ENCODE measurements at places on chromosomes 11 and 22.

DNA sequence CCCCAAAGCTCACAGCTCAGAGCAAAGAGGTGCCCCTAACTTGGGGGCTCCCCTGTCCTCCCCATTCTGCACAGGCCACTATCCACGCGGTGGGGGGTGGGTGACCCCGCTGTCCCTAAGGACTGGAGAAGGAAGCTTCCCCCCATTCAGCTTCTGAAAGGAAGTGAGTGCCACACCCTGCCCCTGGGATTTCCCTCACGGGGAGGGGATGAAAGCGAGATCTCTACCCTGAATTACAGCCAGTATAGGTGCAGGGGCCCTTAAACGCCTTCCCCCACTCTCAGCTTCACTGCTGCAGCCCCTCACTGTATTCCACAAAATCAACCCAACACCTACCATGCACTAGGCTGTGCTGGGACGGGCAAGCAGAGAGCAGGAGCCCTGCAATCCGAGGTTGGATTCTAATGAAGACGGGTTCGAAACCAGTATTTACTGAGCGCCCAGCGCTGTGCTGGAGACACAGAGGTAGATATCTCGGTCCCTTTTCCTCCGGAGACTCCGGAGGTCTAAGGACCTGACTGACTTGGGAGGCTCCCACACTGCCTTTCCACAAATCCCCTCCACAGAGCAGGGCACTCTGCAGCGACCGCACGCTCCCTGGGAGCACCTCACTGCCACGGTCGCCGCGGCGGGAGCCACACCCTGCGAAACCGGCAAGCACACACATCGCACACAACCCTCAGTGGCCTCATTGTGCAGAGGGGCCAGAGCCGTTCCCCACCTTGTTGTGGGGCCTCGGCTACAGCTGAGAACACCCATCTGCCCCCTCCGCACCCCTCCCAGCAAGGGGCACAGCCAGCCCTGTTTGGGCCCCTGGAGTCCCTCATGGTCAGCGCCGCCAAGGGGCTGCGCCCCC, 1.8 kb downstream of the AHNAK start:
- H3K4me1 ChIP-seq: peaks cover 84% of the 10 kb centered on the region
- peak overlapping the region; percentile 73 for H3K4me3 ChIP-seq
- H3K27ac ChIP-seq: peak overlapping the region; percentile 96
- peaks cover 52% of the 10 kb centered on the region for H3K27me3 ChIP-seq
- no peaks in the 10 kb centered on the region for H3K36me3 ChIP-seq
- no peak for DNase-seq

DNA sequence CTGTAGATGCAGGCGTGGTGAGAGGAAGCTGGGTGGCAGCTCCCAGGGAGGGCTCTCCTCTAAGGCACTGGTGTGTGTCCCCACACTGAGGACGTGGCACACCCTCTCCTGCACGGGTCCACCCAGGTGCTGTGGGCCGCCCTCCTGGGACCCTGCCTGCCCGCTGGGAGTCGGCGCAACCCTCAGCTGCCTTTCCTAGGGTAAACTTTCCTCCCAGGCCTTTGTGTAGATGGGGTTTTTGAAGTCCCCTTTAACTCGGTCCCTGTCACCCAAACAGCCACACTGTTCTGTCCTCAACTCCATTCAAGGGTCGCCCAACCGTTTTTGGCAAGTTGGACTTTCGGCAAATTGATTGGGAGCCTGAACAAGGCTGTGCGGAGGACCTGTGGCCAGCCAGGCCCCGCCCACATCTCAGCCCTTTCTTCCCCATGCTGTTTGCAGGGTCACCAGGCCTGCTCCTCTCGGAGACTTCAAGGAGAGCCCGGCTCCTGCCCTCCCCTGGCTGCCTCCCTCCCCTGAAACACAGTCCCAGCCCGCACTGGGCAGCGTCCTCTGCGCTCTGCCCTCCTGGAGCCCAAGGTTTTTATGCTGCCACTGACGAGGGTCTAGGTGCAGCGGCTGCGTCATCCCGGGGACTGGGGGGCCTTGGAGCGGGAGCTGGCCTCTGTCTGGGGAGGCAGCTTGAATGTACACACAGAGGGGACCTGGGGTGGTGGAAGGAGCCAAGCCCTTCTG, 1126.2 kb downstream of the BRD1 start:
- no peak overlapping the region for H3K4me3 ChIP-seq
- peak overlapping the region; percentile 81 for H3K27ac ChIP-seq
- H3K36me3 ChIP-seq: peaks cover 12% of the 10 kb centered on the region
- DNase-seq: no peak

DNA sequence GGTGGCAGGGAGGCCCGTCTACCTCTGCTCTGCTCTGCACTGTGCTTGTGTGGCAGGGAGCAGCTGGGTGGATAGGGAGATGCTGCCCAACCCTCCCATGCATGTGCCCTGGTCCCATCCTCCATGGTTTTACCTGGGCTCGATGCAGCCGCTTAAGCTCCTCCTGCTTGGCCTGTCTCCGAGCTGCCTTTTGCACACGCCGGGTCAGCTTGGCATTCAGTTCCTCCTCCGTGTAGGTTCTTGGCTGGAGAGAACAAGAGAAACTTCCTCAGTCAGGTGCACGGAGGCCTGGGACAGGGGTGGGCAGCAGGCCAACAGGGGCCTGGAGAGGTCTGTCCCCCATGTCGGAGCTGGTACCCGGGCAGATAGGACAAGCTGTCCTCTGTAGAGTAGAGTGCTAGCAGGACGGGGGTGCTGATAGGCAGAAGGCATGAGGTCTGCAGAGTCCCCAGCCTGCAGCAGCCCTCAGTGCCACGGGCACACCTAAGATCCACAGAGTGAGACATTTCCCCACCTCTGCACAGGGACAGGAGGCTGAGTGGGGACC, 36.4 kb upstream of the BID start:
- H3K4me3 ChIP-seq: no peak overlapping the region
- H3K36me3 ChIP-seq: peaks cover 88% of the 10 kb centered on the region
- no peaks in the 10 kb centered on the region for H3K27me3 ChIP-seq
- DNase-seq: no peak

GRCh38 chr11:119886667-119887230, 157.7 kb upstream of the NECTIN1 start:
- no peak overlapping the region for H3K27ac ChIP-seq
- no peaks in the 10 kb centered on the region for H3K36me3 ChIP-seq
- H3K4me1 ChIP-seq: peaks cover 19% of the 10 kb centered on the region
- no peak for DNase-seq

DNA sequence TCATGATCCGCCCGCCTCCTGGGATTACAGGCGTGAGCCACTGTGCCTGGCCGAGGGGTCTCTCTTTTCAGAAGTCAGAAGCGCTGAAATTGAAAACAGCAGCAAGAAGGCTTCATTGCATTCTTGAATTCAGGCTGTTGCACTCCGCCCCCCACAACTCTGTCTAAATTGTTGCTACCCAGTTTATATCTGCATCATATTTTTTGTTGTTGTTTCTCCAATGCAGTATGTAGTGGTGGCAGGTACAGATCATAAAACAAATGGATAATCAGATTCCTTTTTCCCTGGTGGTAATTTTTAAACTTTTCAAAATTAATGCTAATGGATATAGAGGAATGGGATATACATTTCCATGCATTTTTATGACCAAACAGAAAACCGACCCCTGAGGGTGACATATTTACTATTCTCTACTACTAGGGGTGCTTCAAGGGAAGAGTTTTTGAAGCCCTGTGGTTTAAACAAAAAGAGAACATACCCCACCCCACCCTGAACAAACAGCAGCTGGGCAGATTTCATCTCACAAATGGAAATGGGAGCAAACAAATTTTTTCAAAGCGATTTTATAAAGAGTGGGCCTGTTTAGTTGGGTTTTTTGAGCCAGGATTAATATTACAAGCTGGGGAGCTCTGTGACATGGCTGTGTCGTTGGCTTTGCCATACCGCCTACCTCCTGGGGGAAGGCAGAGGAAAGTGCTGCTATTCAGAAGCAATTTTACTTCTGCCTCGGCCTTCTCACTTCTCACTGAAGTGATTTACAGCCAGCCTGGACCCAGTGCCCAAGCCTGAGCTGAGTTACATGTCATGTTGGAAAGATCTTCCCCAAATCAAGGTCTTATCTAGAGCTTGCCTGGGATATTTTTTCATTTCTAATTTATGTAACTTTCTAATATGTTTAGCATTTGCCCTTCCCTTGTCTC, 16.0 kb upstream of the TMA7B start:
- H3K4me1 ChIP-seq: peaks cover 6% of the 10 kb centered on the region
- H3K36me3 ChIP-seq: no peaks in the 10 kb centered on the region
- no peak overlapping the region for H3K4me3 ChIP-seq
- H3K27me3 ChIP-seq: no peaks in the 10 kb centered on the region
- H3K27ac ChIP-seq: no peak overlapping the region

GRCh38 chr11:74460481-74461154, 6.7 kb downstream of the KCNE3 start:
- DNase-seq: no peak
- H3K36me3 ChIP-seq: no peaks in the 10 kb centered on the region
- H3K4me1 ChIP-seq: no peaks in the 10 kb centered on the region
- no peak overlapping the region for H3K27ac ChIP-seq
- H3K4me3 ChIP-seq: no peak overlapping the region

DNA sequence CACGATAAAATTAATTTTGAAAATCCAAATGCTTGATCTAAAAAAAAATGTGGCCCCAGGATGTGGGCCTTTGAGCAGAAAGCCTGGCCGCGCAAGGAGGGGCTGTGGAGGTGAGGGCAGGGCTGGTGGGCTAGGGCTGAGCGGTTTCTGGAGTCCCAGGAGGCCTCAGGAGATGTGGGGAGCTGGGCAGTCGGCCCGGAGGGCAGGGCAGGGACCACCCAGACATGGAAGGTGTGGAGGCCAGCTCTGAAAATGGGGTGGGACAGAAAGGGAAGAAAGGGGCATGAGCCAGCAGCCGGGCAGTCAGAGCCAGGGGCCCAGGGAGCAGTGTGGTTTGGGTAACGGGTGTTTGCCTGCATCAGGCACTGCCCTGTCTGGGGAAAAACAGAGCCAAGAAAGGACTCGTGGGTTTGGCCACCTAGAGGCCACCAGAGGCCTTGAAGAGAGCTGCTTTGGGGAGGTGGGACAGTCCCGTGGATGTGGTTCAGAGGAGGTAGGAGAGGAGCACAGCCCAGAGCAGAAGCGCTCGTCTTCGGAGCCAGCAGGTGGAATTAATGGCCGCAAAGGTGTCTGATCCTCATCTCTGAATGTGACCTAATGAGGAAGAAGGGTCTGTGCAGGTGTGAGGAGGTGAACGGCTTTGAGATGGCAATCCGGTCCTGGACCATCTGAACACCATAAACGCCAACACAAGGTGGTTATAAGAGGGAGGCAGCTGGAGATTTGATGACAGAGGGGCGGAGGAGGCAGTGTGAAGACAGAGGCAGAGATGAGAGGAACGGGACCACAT, 50.2 kb downstream of the IGF2 start:
- DNase-seq: no peak
- H3K4me1 ChIP-seq: peaks cover 9% of the 10 kb centered on the region

GRCh38 chr11:47179655-47179991, 2.9 kb upstream of the ARFGAP2 start:
- H3K36me3 ChIP-seq: peaks cover 47% of the 10 kb centered on the region
- peaks cover 41% of the 10 kb centered on the region for H3K4me1 ChIP-seq
- H3K27ac ChIP-seq: no peak overlapping the region
- DNase-seq: no peak
- no peak overlapping the region for H3K4me3 ChIP-seq
- H3K27me3 ChIP-seq: no peaks in the 10 kb centered on the region

DNA sequence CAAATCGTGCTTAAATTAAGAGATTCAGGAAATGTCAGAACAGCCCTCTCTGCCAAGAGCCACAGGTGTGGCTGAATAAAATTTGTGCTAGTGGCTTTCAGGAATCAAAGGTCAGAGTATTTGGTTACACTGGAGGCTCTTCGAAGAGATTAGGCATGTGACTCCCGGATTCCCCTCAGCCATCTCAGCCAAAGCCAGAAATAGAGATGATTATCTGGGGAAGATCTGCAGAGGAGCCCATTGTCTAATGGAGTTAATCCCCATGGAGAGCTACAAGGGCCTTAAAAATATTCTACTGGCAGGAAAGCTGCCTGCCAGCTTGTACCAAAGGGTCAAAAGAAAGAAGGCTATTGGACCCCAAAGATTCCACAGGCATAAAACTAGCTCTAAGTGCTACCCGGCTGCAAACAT, 1259.5 kb downstream of the TBC1D22A start:
- no peak overlapping the region for H3K27ac ChIP-seq
- DNase-seq: peak; percentile 15
- no peaks in the 10 kb centered on the region for H3K36me3 ChIP-seq
- H3K27me3 ChIP-seq: no peaks in the 10 kb centered on the region
- no peak overlapping the region for H3K4me3 ChIP-seq

DNA sequence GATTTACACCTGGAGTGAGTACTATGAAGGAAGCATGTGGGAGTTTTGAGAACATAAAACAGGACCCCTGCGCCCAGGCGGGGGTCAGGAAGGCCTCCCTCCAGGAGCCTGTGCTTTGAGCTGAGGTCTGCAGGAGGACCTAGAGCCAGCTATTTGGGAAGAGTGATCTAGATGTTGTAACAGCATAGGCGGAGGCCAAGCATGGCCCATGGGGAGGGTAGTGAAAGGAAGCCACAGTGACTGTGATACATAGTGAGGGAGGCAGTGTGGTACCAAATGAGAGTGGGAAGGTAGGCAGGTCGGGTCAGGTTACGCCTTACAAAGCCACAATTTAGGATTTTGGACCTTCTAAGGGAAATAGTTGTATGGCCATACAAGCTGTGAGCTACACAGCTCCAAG, 147.5 kb downstream of the PARVA start:
- no peak for DNase-seq
- no peaks in the 10 kb centered on the region for H3K27me3 ChIP-seq
- H3K36me3 ChIP-seq: peaks cover 6% of the 10 kb centered on the region
- no peak overlapping the region for H3K27ac ChIP-seq

DNA sequence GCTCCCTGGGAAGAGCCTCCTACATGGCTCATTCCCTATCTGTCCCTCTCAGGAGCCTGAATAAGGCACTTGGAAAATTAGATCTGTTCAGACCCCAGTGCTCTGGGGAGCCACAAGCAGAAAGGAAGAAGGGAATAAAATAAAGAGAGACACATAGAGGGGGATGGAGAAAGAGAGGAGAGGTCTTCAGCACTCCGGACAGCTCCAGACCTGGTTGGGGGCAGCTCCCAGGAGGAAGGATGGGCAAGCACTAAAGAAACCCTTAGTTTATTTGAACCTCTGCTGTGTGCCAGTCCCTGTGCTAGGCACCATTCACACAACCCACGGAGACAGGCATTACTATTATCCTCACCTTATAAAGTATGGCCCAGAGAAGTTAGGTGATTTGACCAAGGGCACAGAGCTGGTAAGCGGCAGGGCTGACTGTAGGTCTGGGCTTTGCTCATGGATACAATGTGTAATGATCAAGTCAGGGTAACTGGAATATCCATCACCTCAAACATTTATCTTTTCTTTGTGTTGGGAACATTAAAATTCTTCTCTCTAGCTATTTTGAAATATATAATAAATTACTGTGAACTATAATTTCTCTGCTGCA, 53.7 kb upstream of the LRRC32 start:
- peaks cover 11% of the 10 kb centered on the region for H3K4me1 ChIP-seq
- no peak overlapping the region for H3K27ac ChIP-seq
- no peaks in the 10 kb centered on the region for H3K36me3 ChIP-seq
- H3K4me3 ChIP-seq: no peak overlapping the region

GRCh38 chr22:47046411-47047065, 284.1 kb downstream of the TBC1D22A start:
- H3K36me3 ChIP-seq: peaks cover 4% of the 10 kb centered on the region
- H3K4me1 ChIP-seq: peaks cover 19% of the 10 kb centered on the region
- H3K27me3 ChIP-seq: no peaks in the 10 kb centered on the region

Data from spinal cord (tissue), 10 donors.